ENCODE measurements at places on chromosomes 3 and 15.

- DNase-seq = no peak
Measured at GRCh38 chr3:156207802-156208685, 87.7 kb downstream of the KCNAB1 start.

DNA sequence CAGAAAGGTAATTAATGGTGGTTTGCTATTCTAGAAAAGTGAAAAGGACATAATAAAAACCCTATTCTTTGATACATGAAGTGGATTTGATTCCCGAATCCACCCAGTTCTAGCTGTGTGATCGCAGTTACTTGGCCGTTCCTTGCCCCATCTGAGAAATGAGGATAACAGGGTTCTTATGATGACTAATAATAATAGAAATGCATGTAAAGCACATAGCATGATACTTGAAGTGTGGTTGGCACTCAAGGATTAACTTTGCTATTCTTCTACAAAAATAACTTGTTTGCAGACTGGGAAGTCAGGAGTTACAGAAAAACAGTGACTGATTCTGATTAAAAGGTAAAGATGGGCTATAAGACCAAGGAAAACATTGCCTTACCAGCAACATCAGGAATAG is 26.8 kb downstream of the PARL start:
- DNase-seq = no peak

DNA sequence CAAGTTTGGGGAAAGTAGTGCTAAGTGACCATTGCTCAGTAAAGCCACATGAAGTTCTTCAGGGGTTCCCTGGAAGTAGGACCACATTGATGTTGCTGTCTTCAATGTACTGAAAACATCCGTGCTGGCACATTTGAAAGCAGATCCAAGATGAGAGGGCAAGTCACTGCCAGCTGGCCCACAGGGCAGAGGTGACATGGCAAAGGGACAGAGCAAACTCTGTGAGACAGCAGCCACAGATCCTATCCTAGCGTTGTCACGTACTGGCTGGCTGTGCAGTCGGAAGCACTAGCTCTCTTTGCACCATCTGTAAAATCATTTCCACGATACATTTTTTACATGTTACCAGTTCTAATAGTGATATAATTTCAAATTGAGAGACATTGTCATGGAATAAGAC is 13.8 kb downstream of the MUC13 start:
- DNase-seq = no peak

GRCh38 chr3:134449951-134450350 is 35.8 kb downstream of the ANAPC13 start:
- no peak for DNase-seq

- no peak for DNase-seq
Measured at GRCh38 chr3:59580996-59581395, 531.2 kb upstream of the CFAP20DC start.

- no peak for DNase-seq
Measured at GRCh38 chr3:86989006-86989405, 1.9 kb downstream of the VGLL3 start.

DNA sequence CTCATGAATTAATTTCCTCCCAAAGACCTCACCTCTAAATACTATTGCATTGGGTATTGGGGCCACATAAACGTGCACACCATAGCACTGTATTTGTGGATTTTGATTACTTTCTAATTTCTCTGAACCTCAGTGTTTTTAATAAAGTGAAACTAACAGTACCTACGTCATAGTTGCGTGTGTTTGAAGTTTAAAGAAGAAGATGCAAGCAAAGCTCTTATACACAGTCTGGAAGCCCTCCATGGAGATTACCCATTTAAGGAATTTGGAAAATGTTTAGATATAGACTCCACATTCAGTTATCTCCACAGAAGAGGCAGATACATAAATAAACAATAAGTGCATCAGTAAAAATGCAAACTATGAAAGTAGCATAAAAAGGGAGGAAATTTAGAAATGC is 581.1 kb upstream of the GBE1 start:
- DNase-seq = no peak

DNA sequence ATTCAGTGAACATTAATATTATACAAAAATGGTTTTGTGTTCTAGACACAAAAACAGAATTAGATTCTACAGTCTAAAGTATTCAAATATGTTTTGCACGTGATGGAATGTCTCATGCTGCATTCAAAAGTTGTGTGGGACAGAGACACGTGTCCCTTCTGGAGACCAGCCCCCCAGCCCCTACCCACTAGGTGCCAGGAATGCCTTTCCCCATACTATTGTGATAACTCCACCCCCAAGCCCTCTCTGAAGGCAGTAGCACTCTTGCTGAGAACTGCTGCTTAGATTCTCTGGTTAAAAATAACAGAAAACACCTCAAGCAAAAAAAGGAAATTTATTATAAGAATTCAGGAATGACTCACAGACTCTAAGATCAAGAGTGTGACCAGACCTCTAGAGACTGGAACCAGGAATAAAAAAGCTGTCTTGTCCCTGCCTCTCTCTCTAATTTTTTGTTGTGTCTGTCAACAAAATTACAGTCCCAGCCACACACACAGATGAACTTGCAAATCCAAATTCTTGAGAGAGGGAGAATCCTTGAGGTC is 57.7 kb downstream of the PXYLP1 start:
- peak; percentile 14 for DNase-seq

DNA sequence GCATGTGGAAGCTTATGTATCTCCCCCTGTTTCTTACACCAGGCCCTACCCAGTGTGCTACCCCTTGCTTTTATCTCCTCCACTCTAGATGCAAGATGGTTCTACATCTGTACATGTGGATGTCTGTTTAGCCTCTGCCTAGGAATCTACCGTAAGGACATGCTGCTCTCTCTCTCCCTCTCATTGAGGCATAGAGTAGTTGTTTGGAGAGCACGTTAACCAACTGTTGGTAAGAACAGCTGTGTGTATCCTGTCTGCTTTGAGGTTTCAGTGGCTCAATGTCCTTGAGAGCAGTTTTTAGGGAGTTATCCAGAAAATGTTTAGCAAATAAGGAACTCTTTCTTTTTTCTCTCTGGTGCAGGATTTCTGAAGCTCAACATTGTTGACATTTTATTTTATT is 152.8 kb downstream of the DNAJB8 start:
- no peak for DNase-seq

DNA sequence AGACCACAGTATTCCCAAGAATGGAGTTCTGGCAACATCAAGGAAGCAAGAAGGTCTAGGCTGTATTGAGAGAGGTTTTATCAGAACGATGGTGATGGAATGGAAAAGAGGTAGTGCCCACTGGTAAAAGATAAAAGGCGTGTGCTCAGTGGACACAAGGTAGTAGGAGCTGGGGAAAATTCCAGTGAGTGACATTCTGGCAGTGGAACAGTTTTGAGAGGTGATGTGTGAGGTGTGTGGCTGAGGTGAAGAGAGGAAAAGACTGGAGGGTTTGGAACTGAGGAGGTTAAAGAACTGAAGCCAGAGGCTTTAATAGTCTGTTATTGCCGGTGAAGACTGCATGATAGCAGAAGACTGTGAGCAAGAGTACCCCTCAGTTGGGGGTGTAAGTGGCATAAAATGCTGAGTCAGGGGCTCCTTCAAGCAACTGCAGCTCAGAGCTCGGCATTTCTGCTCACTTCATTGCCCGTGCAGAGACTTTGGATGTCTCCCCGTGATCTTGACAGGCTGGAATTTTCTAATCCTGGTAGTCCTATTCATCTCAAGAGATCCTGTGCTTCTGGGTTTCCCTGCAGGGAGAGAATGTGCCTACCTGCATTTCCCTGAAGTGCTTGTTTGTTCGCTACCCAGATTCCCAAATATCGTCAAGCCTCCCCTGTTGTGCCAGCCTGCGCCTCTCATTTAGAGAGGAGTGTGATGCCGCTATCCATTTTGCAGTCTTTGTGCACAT is 191.0 kb downstream of the SATB1 start:
- no peak for DNase-seq

GRCh38 chr15:79463781-79464270 is 31.7 kb downstream of the MINAR1 start:
- DNase-seq = no peak

DNA sequence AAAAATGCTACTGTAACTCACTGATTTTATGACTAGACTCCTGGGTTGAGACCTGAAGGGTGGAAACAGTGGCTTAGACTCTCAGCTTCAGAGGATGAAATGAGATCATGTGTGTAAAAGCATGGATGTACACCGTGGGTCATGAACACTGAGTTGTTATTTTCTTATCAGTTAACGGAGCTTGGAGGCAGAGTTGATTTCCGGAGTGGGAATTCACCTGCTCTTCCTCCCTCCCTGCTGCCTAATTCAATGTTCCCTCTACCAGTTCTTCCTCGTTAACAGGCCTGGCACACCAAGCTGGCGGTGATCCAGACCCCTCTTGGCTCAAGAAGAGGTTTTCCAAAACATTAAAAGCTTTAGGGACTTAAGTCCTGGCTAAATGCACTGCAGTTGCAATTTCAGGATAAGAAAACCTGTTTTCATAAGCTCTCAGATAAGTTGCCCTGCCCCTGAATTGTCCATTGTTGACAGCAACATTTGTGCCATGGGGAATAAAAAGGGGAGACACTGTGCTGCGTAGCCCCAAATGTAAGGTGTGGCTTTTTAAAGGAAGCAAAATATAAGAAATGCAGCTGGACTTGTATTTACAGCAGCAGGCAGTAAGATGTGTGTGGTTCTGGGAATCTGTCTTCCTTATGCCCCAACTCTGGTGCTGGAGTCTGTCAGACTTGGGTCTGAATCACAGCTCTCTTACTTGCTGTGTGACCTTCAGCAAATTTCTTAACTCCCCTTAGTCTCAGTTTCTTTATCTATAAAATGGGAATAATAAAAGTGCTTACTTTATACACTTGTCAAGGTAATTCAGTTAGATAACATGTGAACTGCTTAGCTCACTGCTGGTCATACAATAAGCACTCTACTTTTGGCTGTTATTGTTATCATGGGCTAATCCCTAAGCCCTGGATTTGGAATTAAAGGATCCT is 9.9 kb downstream of the PDIA5 start:
- DNase-seq = no peak

GRCh38 chr3:97935842-97936241 is 36.4 kb downstream of the RIOX2 start:
- no peak for DNase-seq

DNA sequence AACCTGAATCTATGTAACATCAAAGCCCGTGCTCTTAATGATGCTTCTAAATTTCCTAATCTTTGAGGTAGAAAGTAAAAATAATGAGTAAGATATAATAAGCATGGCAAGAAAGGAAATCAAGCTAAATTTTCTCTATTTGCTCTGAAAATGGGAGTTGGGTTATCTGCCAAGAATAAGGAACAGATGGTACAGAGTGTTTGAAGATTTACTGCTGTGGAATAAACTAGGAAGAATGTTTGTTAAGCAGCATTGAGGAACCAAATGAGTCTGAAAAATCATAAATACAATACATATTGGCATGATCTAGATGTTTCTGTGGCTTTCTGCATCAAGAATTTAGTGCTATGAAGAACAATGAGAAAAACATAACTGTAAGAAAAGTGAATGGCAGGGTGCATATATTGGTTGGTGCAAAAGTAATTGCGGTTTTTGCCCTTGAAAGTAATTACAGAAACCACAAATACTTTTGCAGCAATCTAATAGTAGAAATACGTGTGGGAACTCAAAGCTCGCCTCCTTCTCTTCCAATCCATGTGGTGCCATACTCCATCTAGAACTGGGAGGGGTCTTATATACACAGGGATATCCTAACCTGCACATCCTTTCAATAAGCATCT is 87.6 kb downstream of the SUCNR1 start:
- DNase-seq = no peak

GRCh38 chr15:78167227-78167888 is 18.2 kb downstream of the IDH3A start:
- no peak for DNase-seq

DNA sequence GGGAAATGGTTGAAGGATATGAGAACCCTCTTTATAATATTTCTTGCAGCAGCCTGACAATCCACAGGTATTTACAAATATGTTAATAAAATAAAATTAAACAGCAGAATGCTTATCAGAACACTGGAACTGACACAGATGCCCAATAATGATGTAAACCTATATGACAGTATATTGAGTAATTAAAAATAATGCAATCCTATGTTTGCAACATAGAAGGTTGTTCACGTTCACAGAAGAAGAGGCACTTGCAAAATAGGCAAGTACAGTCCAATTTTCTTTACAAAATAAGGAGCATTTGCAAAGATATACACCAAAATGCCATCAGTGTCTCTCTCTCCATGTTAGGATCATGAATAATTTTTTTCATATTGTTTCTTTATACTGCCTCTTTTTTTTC is 397.0 kb upstream of the WNT5A start:
- DNase-seq = no peak

DNA sequence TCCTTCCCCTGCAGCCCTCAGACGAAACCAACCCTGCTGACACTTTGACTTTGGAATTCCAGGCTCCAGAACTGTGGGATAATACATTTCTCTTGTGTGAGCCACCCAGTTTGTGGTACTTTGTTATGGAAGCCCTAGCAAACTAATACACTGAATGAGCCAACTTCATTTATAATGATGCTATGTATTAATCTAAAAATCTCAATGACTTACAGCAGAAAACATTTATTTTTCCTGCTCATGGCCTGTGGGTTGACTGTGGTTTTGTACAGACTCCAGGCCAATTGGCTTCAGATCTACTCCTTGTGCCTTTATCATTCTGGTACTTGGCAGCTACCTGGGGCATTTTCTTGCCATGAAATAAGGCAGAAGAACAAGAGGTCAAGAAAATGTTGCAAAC is 152.4 kb downstream of the EBLN2 start:
- DNase-seq = no peak

GRCh38 chr3:147412261-147412916 is 3.2 kb downstream of the ZIC1 start:
- no peak for DNase-seq

DNA sequence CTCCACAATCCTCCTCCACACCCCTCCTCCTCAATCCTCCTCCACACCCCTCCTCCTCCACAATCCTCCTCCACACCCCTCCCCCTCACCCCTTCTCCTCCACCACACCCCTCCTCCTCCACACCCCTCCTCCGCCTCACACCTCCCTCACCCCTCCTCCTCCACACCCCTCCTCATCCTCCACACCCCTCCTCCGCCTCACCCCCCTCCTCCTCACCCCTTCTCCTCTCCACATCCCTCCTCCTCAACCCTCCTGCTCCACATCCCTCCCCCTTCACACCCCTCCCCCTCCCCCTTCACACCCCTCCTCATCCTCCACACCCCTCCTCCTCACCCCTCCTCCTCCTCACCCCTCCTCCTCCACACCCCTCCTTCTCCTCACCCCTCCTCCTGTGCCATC is 69.8 kb upstream of the BLM start:
- DNase-seq = no peak
